ENCODE measurements at places on chromosomes 2 and 18. TPM values are rescaled to one million over a fixed set of nuclear protein-coding genes. Genes with fewer than 3 reads are reported as not detected.

Gene PRKAG3
- total RNA-seq: not detected

Gene GALR1
- not detected for total RNA-seq

Gene EMX1
- not detected for total RNA-seq

Gene MAL
- total RNA-seq: 159 TPM

Gene CDH2
- 0.37 TPM for total RNA-seq

Gene PELI1
- total RNA-seq: 195 TPM

Gene CFLAR
- total RNA-seq: 221 TPM

Gene REG3A
- not detected for total RNA-seq

Gene UGT1A5
- not detected for total RNA-seq

Gene SMYD1
- not detected for total RNA-seq

Gene SAG
- 0.10 TPM for total RNA-seq

Gene SLC9A4
- 0.12 TPM for total RNA-seq

Gene SIX3
- not detected for total RNA-seq

Gene APLF
- 5.3 TPM for total RNA-seq

Gene RGPD3
- total RNA-seq: 0.37 TPM

Gene SLC5A7
- not detected for total RNA-seq

Gene CTNNA2
- total RNA-seq: not detected

Gene CRYGC
- not detected for total RNA-seq

Gene PROKR1
- total RNA-seq: not detected

Data from T-helper 17 cell (primary cell).